NCI-H1092 (cell line): ENCODE measurements at places on chromosomes 6 and 20.
A peak's percentile ranks its signal among the peaks of the same experiment; 100 is the strongest.

DNA sequence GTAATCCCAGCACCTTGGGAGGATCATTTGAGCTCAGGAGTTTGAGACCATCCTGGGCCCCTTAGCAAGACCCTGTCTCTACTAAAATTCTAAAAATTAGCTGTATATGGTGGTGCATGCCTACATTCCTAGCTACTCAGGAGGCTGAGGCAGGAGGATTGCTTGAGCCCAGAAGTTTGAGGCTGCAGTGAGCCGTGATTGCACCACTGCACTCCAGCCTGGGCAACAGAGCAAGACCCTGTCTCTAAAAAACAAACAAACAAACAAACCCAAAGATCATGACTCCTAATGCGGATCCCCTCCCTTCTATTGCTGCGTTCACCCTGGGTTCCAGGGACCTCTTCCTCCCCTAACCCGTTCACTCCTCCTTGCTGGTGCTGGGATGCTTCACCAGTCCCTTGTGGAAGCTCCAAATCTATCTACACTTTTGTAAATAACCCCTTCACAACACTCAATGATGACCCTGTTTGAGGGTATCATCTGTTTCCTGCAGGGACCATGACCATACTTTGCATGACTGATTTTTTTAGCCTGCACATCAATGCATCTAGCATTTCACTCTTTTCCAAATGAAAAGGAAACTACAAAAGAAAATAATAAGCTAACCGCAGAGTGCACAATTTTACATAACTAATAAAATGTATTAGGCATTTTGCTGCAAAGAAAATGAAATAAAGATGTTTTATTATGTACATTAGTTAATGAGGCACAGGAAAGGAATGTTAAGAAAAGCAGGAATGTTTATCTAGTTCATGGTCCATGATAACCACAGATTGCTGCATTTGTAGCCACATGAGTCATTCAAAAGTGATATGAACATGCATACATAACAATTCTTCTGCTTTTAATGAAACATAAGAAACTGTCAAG lies 30.5 kb upstream of the IPCEF1 start:
- no peak for DNase-seq

- DNase-seq = no peak
Observed at GRCh38 chr6:129252377-129253071, 369.6 kb downstream of the LAMA2 start.

- no peak for DNase-seq
Observed at GRCh38 chr20:61907081-61907891, 158.4 kb downstream of the TAF4 start.

DNA sequence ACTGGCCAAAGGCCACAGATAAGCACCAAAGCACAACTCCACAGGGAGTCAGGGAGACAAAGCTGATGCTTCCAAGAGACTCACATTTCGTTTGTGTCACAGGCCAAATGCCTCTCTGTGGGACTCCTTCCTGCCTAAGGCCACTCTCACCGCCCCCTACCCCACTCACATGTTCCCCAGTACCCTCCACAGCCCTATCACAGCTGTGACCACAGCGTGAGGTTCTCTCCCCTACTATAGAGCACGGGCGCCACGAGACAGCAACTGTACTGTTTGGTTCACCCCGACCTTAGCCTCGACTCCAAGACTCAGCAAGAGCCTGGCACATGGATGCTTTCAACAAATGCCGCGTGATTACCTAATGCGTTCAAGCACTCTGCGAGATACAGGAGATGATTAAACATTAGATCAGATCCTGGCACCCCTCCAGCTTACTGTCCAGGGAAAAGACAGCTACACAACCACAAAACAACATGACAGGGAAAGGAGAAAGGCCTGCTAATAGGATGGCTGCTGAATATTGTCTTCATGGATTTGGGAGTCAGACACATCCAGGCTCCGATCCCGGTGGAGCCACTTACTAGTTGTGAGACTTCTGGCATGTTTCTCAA lies 105.5 kb downstream of the AGPAT4 start:
- peak; percentile 91 for DNase-seq

DNA sequence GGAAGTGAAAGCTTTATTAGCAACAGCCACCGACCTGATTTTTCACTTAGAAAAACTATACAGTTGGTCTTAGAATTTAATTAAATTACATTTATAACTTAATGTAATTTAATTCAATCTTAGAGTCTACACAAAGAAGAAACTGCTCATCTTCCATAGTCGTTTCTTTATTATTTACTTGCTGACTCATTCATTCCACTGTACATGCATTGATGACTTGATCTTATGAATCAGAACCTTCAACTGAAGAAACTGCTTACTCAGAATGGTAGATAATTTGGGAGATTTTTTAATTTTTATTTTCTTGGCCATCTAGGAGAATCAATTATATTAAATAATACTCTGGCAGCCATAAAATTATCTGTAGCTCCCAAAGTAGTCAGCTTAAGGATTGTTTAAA lies 1021.6 kb upstream of the FLRT3 start:
- no peak for DNase-seq

- DNase-seq = no peak
Observed at GRCh38 chr20:4560667-4561066, 161.0 kb upstream of the PRND start.

GRCh38 chr6:15531973-15532372 lies 130.9 kb downstream of the DTNBP1 start:
- no peak for DNase-seq

GRCh38 chr6:82270881-82271635 lies 23.5 kb upstream of the IBTK start:
- no peak for DNase-seq

DNA sequence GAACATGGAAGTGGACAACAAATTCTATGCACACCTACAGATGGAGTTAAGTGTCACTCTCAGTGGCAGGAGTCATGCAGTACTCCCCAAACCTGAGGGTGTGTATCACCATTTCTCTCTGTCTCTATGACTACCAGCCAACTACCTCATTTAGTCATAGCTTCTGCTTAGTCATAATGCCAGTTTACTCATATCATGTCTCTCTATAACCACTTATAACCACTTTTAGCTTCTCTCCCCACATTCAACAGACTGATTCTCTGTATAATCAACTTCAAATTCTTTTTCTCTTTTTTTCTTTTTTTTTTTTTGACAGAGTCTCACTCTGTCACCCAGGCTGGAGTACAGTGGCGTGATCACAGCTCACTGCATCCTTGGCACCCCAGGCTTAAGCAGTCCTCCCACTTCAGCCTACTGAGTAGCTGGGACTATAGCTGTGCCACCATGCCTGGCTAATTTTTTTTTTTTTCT lies 13.8 kb upstream of the GTF3C6 start:
- DNase-seq = no peak

GRCh38 chr6:45376310-45377042 lies 1.3 kb downstream of the SUPT3H start:
- no peak for DNase-seq

- no peak for DNase-seq
Observed at GRCh38 chr20:52060794-52061714, 130.5 kb downstream of the ZFP64 start.

GRCh38 chr6:3202999-3203696 lies 24.3 kb downstream of the TUBB2B start:
- DNase-seq = no peak

DNA sequence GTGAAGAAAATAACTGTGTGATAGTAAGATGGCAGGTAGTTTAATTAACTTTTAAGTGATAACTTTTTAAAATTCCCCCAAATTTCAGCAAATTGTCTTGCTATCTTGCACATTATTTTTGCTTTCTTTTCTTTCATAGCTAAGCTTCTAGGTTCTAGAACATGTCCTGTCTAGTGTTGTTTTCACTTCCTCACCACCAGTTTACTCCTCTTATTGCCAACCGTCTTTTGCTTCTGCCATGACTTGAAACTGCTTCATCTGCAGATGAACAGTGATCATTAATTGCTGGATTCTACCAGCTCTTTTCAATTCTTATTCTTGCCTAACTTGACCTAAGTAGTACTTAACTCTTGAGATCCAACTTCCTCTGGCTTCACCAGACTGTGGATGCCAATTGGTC lies 137.8 kb downstream of the CENPW start:
- no peak for DNase-seq

- no peak for DNase-seq
Observed at GRCh38 chr6:15949982-15950381, 178.9 kb upstream of the MYLIP start.

DNA sequence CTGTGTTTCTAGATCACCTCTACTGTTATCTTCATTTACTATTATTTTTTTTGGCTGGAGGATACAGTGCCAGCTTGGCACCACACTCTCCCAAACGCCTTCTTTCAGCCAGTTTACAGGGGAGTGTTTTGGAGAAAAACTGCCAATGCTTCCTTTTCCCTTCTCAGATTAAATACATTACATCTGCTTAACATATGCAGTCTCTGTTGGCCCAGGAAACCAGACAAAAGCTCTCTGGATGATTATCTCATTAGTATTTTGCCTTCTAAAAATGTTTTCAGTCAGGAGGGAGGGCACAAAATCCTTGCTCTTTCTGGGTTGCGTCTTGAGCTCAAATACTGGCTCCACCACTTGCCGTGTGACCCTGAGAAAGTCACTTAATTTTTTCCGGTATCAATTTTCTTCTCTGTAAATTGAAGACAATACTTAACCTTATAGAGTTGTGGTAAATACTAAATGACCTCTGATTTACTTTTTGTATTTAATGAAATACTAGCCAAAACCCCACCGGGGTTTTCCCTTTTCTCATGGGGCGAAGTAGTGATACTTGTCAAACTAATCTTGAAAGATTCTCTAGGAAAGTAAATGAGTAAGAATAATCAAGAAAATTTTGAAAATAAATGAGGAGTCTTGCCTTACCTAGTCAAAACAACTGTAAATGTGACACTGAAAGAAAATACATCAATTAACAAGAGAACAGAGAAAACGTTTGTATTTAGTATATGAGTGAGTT lies 146.2 kb downstream of the MMS22L start:
- DNase-seq = no peak

GRCh38 chr6:68704485-68704884 lies 69.4 kb downstream of the ADGRB3 start:
- DNase-seq = no peak
